ENCODE measurements at places on chromosomes 4 and X.

DNA sequence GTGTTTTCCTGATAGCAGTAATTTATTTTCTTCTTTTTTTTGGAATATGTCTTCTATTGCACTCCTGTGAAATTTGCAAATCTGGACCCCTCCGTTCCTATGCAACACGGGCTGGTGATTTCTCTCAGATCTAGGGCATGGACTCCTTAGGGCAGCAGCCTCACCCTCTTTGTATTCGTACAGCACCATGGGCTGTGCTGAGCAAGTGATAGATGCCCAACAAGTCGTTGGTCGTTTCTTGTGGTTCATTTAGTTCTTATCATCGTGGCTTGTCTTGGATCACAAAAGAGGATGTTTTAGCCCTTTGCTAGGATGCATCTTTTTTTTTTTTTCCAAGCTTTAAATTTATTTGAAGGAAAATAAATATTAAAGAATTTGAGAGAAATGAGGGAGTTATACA is 82.1 kb downstream of the ARHGAP10 start:
- DNase-seq: no peak

- DNase-seq: no peak
Measured at GRCh38 chr4:147735413-147736301, 3.8 kb downstream of the ARHGAP10 start.

GRCh38 chrX:7112071-7112470 is 35.4 kb upstream of the STS start:
- DNase-seq: no peak

DNA sequence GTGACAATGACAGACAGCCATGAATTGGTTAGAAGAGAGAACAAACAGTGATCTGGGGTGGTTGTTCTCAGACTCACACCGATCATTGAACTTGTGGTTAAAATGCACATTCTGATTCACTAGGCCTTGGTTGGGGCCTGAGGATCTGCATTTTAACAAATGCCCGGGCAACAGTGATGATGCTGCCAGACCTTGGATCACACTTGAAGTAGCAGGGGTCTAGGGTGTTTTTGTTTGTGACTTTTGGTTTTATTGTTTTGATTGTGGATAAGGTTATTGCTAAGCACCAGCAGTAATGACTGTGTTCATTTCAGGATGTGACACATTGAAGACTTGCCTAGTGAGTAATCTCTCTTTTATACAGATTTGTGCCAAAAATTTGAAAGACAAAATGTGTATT is 36.5 kb downstream of the TXLNG start:
- DNase-seq: no peak

DNA sequence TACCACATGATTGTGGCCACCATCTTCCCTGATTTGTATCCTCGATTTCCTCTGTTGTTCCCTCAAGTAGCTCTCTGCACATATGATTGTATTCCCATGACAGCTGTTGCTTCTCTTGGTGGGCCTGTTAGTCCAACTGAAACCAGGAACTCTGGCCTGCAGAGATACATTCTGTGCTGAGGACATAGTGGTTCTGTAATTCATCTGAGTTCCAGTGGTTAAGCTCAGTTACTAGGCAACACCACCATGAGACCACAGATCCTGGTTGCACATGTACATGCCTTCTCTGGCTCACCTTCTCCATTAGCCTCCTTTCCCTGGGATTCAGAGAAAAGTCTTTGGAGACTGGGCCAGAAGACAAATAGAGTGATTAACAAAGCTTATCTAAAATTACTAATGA is 172.1 kb upstream of the SLC7A11 start:
- DNase-seq: no peak

DNA sequence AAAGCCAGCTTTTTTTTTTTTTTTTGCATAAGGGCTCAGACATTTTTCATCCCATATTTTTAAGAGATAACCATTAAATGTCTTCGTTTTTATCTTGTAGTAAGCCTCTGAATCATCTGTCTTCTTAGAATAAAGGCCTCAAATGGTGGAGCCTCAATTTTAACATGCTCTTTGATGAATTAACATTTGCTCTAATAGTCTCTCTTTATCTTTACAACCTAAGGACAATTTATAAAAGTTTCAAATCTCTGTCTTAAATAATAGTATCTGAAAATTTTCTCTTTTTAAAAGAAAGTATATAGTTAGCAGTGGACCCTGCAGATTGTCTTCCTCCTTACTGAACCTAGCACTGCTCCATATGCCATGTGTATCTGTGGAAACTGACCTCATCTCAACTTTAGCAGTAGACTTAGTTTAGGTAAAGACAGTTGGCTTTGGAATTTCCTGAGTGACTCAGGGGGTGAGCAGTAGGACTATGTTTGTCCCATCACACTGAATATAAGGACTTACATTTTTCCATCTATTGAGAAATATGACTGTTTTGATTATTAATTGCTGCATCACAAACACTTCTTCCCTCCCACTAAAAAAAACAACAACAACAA is 1658.0 kb downstream of the STIM2 start:
- DNase-seq: no peak

DNA sequence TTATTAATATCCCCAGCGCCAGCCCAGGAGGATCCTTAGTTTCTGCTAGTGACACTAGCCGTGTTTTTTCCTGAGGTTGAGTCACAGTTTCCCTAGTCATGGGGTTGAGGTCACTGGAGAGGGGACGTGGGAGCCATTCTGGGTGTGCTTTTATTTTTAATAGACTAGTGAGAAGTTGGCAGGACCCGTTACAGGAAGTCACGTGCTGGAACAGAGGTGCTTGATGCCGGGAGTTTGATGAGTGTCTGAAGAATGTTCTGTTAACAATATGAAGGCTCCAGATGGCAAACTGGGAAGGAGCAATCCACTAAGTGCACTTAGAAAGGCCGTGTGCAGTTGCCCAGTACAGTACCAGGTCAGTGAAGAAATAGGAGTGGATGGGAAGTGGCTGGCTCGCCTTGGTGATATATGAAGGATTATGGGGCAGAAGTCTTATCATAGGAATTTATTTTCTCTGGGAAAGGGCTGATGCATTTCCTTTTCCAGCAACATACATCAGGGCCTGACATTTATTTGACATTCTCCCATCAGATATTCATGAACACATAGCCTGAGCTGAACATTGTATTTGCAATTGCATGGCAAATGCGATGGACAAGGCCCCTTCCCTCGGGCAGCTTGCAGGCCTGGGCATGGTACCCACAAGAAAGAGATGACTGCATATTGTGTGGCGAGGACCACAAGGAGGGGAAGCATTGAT is 291.8 kb downstream of the FBXW7 start:
- DNase-seq: no peak

DNA sequence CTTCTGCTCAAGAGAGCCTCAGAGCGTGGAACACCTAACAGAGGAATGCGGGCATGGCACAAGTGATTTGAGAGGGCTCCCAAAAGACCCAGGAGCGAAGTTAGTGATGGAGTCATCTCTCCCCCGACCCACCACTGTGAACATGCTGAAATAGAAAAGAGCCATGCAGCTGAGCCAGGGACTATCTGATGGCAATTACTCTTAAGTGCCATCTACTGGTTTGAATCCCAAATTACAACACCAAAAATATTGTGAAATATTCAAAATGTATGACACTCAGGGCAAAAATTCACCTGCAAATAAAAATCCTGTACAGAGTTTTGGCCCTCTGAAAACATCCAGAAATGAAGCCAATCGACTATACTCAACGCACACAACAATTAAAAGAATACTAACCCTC is 2038.9 kb upstream of the ADGRL3 start:
- no peak for DNase-seq

DNA sequence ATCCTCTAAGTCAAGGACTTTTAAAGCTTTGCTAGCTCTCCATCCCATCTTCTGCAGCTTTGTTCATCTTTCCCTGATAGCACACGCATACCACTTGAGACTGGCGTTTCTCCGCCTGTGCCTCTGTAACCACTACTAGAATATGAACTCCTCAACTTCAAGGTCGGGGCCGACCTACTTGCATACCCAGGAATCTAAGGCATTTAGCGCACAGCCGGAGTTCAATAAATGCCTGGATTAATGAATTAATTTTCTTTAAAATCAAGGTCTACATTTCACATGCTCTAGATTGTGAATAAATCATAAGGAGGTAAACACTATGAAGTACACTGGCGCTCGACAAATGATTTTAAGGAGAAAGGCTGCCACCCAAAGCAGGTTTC is 89.3 kb downstream of the HNRNPD start:
- no peak for DNase-seq

DNA sequence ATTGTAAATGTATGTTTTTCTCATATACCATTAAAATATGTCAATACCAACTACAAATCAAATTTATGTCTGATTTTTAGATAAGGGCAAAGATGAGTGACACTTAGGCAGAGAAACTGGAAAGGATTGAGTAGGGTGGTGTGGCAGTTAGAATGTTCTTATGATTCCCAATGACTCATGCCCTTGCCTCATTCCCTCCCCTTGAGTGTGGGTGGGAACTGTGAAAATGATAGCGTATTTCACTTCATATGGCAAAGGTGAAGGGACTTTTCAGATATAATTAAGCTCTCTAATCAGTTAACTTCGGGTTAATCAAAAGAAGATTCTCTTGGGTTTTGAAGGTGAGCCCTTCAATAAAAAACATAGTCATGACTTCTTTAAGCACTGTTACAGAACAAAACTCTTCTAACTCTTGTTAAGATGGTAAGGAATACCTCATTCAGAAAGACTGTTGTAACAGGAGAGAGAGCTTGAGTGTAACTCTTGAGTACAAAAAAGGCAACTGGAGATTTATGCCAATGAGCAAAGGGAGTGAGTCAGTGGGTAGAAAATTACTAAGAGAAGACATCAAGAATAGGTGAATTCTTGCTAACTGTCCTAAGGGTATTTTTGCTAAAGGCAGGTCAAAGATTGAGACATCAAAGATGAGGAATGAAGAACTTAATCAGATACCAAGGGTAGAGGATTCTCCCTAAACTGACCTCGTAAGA is 329.5 kb downstream of the KCTD8 start:
- no peak for DNase-seq

- no peak for DNase-seq
Measured at GRCh38 chr4:83657336-83657735, 121.4 kb downstream of the GPAT3 start.

- no peak for DNase-seq
Measured at GRCh38 chrX:136822337-136823095, 41.8 kb upstream of the ARHGEF6 start.

DNA sequence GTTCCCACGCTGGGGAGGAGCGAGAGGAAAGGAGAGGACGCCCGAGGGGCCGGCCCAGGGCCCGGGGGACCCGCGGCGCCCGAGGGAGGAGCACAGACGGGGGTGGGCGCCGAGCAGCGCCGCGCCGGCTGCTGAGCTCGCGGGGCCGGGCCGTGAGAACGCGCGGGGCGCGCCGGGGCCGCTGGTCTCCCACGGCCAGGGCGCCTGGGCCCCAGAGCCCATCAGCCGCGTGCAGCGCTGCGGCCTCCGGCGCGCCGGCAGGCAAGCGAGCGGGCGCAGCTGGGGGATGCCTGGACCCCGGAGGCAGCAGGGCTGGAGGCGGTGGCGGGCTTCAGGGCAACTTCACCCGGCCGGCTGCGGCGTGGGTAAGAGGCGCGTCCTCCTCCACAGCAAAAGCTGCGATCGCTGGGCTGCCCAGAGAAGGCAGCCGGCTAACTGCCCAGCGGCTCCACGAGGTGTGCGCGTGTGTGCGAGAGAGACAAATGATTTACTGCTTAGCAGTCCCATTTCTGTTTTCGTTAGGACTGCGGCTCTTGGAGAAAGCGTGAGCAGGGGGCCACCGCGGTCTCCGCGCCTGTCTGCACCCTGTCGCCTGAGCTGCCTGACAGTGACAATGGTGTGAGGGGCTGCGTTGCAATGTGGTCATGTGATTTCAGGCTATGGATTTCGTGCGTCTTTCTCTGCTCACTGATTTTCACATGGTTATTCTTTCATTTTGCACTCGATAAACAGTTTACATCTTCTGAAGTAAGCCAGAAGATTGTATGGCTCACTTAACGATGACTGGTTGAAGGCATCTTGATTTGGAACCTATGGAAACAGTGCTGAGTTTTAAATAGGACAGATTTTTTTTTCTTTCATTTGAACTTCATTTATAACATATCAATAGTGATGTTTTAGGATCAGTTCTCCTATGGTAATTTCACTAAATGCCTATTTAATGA is 1.2 kb downstream of the GUCY1A1 start:
- DNase-seq: no peak

- DNase-seq: no peak
Measured at GRCh38 chrX:77962068-77962902, 7.2 kb downstream of the PGAM4 start.

DNA sequence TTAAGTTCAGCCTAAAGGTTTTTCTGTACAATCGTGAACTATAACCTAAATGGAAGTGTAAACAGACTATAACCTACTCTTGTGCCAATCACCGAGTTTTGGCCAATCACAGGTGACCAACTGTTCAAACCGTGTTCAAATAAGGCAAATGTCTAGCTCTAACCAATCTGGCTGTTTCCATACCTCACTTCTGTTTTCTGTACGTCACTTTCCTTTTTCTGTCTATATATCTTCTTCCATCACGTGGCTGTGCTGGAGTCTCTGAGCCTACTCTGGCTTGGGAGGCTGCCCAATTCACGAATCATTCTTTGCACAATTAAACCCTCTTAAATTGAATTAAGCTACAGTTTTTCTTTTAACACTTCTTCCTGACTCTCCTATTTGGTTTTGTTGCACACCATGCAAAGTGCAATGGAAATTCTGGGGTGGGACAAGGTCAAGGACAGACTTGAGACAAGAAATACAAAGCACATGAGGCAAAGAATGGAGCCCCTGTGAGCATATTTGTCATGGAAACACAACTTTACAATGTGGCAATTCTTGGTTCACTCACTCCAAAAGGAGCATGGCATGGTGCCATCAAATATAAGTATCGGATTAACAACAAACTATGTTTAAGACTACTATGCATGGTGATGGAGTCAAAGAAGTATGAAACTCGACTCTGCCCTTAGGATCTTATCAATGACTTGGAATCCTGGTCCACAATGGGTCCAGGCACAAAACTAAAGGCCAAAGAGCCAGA is 115.7 kb upstream of the FAM9B start:
- DNase-seq: no peak

- no peak for DNase-seq
Measured at GRCh38 chrX:40446921-40447320, 133.8 kb upstream of the ATP6AP2 start.

- DNase-seq: peak; percentile 65
Measured at GRCh38 chr4:40316782-40317635, 18.1 kb upstream of the CHRNA9 start.

DNA sequence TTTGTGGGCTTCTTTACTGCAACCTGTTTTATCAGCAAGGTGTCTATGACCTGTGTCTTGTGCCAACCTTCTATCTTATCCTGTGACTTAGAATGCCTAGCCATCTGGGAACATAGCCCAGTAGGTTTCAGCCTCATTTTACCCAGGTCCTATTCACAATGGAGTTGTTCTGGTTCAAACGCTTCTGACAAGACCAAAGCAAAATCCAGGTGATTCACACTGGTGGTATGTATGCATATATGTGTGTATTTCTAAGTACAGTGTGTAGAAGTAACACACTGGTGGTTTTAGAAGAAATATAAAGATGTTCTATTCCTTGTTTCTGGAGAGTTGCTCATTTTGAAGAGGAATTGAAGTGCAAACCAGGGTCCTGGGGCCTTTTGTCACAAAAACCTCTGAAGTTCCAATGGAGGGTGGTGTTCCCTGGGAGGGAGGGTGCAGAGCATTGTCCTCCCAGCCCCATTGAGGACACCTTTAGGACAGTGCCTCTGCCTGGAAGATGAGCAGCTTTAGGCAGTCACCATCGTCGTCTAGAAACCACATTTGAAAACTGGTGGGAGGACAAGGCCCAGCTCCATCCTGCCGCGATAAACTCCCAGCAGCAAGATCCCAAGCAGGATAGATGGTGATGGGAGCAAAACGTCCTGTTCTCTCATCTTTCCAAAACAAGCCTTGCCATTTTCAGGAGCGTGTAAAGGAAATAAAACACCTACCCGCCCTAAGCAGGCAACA is 191.4 kb downstream of the TSPAN5 start:
- DNase-seq: no peak

GRCh38 chr4:26356081-26356501 is 35.3 kb downstream of the RBPJ start:
- DNase-seq: no peak
